Breast epithelium (tissue), 4 donors: ENCODE measurements at places on chromosomes 6 and 20. TPM values are rescaled to one million over a fixed set of nuclear protein-coding genes. Genes with fewer than 3 reads are reported as not detected.

DNA sequence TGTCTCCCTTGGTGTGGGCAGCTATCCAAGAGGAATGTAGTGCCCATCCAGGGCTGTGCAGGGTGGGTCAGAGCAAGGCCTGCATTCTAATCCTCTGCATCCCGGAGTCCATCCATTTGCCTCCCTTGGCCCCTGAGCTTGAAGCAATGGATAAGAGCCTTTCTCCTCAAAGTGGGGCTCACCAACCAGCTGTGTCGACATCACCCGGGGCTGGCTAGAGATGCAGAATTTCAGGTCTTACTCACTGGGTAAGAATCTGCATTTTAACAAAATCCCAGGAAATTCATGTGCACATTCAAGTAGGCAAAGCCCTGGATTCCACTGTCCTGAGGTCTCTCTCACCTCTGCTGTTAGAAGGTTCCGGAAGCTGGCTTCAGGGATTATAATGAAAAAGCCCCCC is 95.3 kb downstream of the MDGA1 start:
- DNase-seq: no peak

- no peak for DNase-seq
These were observed 313.4 kb upstream of the MOCS1 start for GRCh38 chr6:40247516-40248115.

DNA sequence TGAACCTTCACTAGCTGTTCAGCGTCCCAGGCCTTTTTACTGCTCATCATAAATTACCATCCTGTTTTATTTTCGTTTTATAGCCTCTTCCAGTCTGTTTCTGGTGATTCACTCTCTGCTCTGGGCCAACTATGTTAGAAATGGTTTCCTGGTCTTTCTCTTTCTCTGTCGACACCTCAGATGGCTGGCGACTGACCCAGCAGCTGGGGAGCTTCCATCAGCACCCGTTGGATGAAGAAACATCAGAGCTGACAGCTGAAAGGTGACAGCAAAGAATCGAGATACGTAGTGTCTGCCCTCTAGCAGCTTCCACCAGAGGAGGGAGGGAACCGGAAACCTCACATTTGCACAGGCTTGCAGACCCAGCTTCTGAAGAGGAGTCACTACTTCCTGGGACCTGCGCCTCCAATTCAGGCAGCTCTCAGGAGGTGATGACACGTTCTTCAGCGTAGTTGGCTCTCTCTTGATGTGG is 82.9 kb upstream of the MLN start:
- DNase-seq: no peak

GRCh38 chr20:34129518-34130162 is 17.6 kb upstream of the EIF2S2 start:
- no peak for DNase-seq

DNA sequence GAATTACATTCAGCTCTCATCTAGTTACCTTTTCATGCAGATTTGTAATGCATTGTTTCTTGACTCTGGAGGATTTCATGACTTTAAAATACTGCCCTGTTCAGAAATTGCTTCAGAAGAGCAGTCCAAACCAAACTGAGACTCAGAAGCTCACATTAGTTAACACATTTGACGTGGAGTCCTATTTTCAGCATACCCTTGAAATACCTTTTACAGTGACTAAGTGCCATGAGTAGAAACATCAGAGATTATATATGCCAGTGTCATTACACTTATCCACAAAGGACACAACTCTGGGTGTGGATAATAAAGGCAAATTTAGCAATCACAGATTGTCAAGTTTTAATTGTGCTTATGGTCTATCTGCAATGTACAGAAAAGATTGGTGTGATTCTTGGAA is 459.6 kb downstream of the FRK start:
- no peak for DNase-seq

GRCh38 chr6:138036111-138036510 is 71.1 kb downstream of the PERP start:
- DNase-seq: no peak

- DNase-seq: no peak
These were observed 563 bp downstream of the MGME1 start for GRCh38 chr20:17969278-17969883.

DNA sequence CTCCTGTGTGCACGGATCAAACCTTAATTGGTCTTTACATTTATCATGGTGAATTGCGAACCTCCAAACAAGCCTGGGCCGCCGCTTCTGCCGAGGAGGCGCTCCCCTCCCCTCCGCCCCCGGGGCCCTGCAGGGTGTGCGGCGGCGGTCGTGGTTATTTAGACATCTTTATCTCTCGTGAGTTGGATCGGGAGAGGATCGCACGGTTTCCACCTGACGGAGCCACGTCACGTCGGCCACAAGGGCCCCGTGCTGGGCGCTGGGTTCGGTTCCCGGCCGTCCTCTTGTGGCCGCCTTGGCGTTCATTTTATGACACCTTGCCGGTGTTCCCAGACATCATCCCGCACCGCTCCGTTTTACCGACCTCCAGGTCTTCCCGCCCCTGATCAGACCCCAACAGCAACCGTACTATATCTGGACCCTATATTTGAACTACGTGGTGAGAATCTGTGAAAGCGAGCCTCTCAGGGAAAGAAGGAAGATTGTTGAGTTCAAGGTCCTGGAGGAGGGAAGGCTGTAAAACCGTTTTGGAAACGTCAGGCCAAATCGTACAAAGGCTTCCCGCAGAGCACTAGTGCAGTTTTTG is 1.3 kb upstream of the CNR1 start:
- no peak for DNase-seq

DNA sequence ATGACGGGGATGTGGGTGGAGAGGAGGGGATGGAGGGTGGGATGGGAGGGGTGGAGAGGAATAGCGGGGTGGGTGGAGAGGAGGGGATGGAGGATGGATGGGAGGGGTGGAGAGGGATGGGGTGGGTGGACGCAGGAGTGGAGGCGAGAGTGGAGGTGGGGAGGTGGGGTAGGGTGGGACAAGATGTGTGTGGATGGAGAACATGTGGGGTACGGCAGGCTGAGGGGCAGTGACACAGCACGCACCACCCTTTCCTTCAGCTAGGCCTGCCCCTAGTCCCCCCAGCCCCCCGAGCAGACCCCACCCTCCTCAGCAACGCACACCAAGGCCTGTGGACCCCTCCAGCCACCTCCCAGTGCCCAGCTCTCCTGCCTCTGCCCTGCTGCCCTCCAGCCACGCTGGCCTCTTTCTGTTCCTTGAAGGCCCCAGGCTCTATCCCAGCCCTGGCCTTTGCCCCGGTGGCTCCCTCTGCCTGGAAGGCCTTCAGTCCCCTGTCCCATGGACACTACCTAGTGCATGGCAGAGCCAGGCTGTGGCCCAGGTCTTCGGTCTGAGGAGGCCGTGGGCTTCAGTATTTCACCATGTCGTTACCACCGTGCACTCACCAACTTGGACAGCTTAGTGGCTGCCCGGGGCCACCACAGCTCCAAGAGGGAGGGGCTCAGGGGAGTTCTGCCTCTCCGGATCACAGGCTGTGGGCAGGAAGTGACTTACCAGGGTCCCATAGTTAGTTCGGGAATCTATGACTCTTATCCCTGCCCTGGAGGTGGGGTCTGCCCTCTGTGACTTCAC is 78.4 kb upstream of the PMEPA1 start:
- DNase-seq: no peak

DNA sequence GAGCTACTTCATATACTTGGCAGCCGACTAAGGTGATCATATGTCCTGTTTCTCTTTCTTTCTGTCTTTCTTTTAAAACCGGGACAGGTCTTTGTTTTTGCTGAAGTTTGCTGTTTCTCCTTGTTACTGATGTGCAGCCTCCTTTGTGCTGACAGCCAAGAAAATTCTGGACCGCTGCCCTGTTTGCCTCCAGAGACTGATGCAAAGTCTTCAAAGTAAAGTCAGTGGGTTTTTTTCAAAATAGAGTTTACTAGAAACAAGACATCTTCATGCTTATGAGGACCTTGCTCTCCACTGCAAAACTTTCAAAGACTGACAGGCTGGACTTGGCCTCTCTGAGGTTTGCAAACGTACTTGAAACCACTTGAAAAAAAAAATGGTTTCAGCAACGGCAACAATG is 510.5 kb upstream of the MAP3K7 start:
- DNase-seq: no peak

- DNase-seq: peak; percentile 71
These were observed 35.6 kb downstream of the CNKSR3 start for GRCh38 chr6:154474648-154475428.

DNA sequence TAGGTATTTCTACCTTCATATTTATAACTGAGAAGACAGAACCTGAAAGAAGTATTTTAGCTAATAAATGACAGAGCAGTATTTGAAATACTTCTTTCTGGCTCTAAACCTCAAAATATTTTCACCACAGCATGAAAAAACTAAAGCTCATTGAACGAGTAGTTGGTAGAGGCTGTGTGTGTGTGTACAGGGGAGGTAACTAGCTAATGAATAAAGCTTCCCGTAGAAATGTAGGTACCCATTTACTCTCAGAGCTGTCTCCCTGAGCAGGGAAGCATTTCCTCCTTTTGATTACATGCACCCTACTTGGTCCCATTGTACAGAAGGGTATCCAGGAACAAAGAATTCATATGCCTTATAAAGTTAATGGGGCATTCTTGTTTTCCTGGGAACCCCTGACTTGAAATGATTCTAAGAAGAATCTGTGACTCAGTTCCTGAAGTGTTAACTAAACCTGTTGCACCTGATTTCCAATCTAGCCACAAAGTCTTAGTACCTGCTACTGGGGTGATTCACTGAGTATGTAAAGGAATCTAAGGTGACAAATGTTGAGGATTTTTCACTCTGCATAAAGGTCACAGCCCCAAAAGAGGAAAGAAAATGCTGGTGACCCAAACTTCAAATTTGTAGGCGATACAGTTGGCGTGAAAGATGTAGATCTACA is 12.5 kb downstream of the CRYBG1 start:
- no peak for DNase-seq

Gene CST5
- not detected for total RNA-seq

Gene SAMD5
- 8.8 TPM for total RNA-seq
